ENCODE measurements at places on chromosomes 1 and 21. TPM values are rescaled to one million over a fixed set of nuclear protein-coding genes. Genes with fewer than 3 reads are reported as not detected.

DNA sequence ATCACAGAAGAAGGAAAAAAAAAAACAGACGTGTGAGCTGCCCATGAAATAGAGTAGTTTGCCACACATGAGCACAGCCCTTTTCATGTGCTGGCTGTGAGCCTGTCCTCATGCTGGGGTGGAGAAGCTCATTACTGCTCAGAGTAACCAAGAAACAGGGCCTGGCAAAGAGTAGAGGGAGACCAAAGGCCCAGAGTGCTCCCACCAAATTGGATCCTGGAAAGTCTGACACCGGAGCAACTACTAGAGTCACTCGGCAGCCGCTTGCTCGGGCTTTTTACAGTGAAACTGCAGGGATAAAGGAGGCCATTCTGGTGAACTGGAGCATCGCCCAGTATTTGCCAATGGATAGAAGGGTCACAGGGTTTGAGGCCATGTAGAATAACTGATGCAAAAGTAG is 64.4 kb upstream of the BARHL2 start:
- DNase-seq, result no peak

DNA sequence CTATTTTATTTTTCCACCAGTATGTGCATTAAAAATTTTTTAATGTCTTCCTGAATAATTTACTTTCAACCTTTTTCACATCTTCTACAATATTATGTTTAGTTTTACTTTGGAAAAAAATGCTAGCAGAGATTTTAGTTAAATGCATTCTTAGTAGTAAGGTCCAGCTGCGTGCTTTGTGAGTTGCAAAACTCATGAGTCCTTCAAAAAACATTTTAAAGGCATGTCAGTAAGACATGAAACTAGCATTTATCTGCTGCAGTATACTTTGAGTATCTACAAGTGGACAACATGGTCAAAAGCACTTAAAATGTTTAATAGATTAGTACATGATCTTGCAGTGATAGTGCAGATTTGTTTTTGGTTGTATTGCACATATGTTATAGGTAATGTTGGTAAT is 139.0 kb downstream of the HS2ST1 start:
- DNase-seq, result no peak

DNA sequence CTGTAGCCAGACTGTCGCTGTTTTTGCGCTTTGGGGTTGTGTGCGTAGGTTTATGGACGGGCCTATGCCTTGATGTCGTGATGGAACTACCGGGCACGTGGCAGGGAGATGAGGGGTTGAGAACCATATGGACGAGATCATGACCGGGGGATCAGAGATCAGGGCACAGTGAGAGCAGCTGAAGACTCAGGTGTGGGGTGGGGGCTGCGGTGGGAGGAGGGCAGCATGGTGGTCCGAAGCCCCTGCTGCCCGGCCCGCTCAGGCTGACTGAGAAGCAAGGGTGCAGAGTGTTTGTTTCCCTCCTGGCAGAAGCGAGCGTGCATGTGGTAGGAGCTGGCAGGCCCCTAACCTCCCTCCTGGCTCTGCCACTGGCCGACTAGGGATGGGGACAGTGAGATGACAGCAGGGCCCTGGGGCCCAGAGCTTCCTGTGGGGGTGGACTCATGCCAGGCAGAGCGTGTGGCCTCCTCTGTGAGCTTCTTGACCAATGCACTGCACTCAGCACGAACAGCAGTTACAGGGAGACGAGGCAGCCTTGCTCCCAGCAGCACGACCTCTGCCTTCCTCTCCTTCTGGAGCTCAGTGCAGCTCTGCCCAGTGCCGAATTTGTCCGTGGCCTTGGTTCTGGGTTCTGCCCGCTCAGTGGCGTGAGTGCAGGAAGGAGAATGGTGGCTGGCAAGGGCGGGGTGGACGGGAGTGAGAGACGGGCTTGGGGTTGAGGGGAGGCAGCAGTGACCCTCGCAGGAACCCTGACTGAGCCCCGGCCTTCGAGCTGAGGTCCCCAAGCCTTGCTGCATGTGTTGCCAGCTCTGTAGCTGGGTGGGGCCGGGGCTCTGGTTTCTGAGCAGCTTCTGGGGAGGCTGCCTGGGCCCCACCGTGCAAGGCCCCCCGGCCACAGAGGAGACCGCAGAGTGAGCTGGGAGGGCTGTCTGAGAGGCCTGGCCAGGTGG is 22.2 kb upstream of the LRRC3 start:
- DNase-seq, result no peak

DNA sequence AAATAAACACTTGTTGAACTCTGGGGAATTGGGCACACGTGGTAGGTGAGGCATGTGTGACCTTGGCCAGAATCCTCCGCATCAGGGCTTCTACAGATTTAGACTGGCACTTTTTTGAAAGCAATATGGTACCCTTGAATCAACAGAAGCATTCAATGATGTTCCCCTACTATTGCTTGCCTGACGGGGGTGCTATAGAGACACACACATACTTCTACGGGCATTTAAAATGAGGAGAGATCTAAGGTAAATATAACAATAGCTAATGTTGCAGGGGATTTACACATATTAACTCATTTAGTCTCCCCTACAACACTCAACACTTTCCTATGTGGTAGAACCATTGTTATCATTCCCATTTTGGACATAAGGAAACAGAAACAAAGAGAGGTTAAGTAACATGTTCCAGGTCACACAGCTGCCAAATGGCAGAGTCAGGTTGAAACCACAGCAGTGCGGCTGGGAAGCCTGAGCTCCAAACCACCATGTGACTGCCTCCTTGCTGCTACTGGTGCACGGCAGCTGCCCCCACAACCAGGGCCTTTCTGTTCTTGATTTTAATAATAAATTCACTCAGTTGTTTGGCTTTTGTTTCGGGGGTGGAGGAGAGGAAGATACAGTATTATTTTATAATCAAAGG is 147.4 kb downstream of the ZNF281 start:
- peak; percentile 47 for DNase-seq

GRCh38 chr1:5980314-5981008 is 11.8 kb downstream of the NPHP4 start:
- no peak for DNase-seq

- DNase-seq, result peak; percentile 32
Observed at GRCh38 chr1:204623894-204624361, 61.6 kb downstream of the LRRN2 start.

- DNase-seq, result peak; percentile 55
Observed at GRCh38 chr1:226569879-226570547, 21.4 kb downstream of the STUM start.

DNA sequence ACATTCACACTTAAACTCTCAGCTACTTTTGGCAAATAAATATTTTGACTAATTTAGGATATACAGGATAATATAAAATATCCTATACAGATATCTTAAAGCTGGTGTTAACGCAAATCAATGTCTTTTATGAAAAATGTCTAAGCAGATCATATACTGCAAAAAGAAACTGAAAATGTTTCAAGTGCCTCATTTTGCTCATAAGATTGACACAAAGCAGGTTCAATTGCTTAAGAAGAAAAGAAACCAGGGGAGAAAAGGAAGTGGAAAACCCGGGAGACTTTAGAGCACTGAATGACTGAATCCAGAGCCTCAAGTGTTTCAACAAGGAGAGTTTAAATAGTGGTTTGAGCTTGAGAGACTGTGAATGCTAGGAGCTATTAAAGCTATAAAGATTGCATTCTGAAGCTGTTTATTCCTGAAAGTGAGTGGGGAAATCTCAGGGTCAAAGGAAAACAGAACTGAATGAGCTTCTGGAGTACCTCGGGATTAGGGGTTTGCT is 1943.0 kb downstream of the MRPL39 start:
- no peak for DNase-seq

DNA sequence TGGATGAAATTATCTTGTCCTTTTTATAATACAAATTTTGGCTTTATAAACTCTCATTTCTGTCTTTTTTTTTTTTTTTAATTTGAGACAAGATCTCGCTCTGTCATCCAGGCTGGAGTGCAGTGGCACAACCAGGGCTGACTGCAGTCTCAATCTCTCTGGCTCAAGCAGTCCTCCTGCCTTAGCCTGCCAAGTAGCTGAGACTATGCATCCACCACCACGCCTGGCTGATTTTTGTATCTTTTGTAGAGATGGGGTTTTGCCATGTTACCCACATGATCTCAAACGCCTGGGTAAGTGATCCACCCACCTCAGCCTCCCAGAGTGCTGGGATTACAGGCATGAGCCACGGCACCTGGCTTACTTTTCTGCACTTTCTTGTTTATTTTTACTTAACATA is 7.5 kb downstream of the TOR1AIP1 start:
- DNase-seq, result no peak

GRCh38 chr1:76433526-76433925 is 359.0 kb downstream of the ST6GALNAC3 start:
- no peak for DNase-seq

- DNase-seq, result no peak
Observed at GRCh38 chr1:44654621-44655187, 19.6 kb downstream of the TMEM53 start.

- no peak for DNase-seq
Observed at GRCh38 chr21:45309987-45310381, 22.3 kb upstream of the POFUT2 start.

- DNase-seq, result no peak
Observed at GRCh38 chr1:160905617-160905989, 20.6 kb upstream of the ITLN1 start.

GRCh38 chr1:230351514-230351913 is 74.6 kb downstream of the PGBD5 start:
- DNase-seq, result no peak

- DNase-seq, result no peak
Observed at GRCh38 chr1:193143285-193143684, 21.5 kb downstream of the CDC73 start.

GRCh38 chr1:21534674-21535378 is 25.6 kb downstream of the ALPL start:
- peak; percentile 42 for DNase-seq

GRCh38 chr1:78408192-78408591 is 82.6 kb upstream of the PTGFR start:
- DNase-seq, result no peak

GRCh38 chr1:98398649-98399048 is 262.9 kb upstream of the SNX7 start:
- no peak for DNase-seq

DNA sequence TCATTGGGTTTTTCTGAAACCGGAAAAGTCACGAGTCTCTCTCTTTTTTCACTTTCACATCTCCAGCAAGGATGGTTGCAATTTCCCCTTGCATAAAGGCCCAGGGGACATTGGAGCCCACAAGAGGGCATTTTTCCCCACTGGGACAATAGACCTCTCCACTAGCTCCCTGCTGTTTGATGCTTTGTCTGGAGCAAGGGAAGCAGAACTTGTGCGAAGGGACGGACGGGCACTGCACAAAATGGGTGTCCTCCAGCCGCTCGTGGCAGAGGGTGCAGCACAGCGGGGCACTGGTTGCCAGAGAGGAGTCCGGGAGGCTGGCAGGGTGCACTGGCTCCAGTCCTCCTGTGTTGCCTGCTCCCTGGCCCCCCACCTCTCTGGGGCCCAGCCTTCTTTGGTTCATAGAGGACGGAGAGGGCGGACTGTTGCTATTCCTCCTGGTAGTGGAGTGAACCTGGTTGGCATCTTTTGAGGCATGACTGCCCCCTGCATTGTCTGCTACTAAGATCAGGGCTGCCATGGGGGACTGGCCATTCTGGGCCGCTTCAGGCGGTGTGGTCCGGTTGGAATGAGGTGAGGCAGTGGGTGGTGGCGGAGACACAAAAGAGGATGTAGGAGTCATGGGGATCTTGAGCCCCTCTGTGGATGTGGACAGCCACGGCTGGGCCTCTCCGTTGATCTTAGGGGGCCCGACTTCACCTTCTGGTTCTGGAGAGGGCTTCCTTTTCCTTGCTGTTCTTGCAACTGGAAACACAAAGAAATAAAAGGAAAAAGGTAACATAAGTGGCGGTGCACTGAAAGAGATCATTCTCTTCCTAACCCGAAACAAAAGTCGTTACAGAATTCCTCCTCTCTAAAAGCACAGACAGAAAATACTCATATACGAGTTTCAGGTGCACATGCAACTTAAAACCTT is 2.6 kb downstream of the IRF2BP2 start:
- DNase-seq, result peak; percentile 41

DNA sequence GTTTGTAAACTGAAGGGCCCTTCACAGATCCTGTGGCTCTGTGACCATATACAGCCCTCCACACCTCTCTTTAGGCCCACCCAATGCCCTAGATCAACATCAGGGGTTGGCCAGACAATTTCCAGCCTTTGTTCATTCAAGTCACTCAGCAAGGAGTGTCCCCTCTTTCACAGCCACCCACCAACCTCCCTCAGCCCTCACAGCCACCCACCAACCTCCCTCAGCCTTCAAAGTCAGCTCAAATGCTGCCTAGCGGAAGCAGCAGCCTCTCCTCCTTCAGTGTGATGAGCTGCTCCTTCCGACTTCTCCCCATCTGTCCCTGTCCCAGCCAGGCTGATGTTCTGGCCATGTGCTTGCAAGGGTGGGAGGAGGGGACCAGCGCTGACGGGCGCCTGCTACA is 71.4 kb downstream of the DMRTB1 start:
- DNase-seq, result no peak

- DNase-seq, result no peak
Observed at GRCh38 chr1:230542681-230543080, 99.6 kb upstream of the COG2 start.

GRCh38 chr1:67766141-67766978 is 66.9 kb downstream of the GNG12 start:
- DNase-seq, result peak; percentile 56

DNA sequence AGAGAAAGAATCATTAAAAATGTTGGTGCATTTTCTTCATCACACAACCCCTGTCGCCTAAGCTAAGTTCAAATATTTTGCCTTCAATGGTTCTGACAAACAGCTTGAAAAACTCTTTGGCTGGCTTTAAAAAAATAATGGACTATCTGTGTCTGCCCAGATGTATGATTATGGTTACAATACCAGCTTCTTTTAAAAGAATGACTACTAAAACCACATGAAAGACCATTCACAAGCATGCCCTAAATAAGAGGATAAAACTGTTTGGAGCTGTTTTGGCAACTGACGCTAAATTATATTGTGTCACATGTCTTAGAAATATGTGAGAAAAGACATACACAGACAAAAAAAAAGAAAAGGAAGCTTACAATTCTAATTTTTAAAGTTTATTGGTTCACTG is 23.7 kb upstream of the PLPPR4 start:
- no peak for DNase-seq

GRCh38 chr1:30023339-30024022 is 699.9 kb downstream of the MATN1 start:
- no peak for DNase-seq

Gene SLC25A34
- 0.81 TPM for total RNA-seq

Gene KPRP
- not detected for total RNA-seq

Gene STMN1
- 493 TPM for total RNA-seq

Gene MYOM3
- total RNA-seq, result not detected

Gene ACTA1
- total RNA-seq, result not detected

Gene BSDC1
- total RNA-seq, result 30.6 TPM

Gene NAV1
- 2.1 TPM for total RNA-seq

Gene FCRL5
- total RNA-seq, result 0.05 TPM

Gene FAM167B
- total RNA-seq, result 0.89 TPM

Gene SLC37A1
- 14.9 TPM for total RNA-seq

Gene RXRG
- not detected for total RNA-seq

Gene RGS4
- total RNA-seq, result not detected

Gene TNFRSF18
- 135 TPM for total RNA-seq

Gene AADACL4
- total RNA-seq, result not detected

Gene FALEC
- not detected for total RNA-seq

Gene UTS2
- total RNA-seq, result not detected

Gene CENPS
- total RNA-seq, result 19.4 TPM

Gene C1orf116
- total RNA-seq, result 0.07 TPM

Data from activated CD8-positive, alpha-beta T cell treated with anti-CD3 and anti-CD28 coated beads for 36 hours (primary cell).